Activated T-cell treated with anti-CD3 and anti-CD28 coated beads, Interleukin-2, amount 50 U/mL, for 48 hours (primary cell): ENCODE measurements at places on chromosomes 13 and 19.

DNA sequence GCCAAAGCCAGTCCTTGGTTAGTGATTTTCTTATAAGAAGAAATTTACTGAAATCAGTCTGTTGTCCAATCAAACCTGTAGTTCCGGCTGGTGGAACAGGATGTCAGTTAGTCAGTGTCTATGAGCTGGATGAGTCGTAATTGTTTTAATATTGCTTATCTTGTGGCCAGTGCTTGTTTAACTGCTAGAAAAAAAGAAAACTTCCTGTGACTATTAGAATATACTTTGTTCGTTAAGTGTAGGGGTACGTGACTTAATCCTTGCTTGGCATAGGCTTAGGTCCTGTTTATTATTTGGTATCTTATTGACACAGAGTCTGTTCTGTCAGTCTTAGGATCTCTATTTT lies 1484.8 kb upstream of the MIR17HG start:
- no peak for DNase-seq

DNA sequence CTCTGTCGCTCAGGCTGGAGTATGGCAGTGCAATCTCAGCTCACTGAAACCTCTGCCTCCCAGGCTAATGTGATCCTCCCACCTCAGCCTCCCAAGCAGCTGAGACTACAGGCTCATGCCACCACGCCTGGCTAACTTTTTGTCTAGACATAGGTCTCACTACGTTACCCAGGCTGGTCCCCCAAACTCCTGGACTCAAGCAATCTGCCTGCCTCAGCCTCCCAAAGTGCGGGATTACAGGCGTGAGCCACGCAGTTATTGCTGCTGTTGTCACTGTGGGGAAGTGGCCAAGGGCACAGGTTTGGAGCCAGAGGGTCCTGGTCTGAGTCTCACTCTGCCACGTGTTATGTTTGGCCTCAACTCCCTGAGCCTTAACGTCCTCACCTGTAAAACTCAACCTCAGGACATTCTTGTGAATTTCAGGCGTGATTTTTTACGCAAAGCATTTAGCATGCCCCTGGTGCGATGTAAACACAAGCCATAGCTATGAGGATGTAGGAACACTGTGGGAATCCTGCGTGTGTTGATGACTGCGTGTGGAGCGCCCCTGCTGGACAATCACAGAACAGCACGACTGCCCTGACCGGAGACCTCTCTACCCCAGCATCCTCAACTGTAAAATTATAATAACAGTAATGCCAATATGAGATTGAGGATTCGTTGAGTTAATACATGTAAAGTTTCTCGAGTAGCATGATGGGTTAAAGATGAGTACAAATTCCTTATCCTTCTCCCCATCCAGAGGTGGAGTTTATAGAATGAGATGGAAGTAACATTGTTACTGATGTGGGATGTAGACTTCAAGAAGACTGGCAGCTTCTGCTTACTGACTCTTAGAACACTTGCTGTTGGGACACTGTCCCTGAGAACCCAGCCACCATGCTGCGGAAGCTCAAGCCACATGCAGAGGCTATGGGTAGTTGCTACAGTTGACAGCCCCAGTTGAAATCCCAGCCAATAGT lies 41.8 kb upstream of the PNMA8B start:
- peak; percentile 75 for DNase-seq

GRCh38 chr19:8336072-8336569 lies 6.9 kb downstream of the KANK3 start:
- no peak for DNase-seq

DNA sequence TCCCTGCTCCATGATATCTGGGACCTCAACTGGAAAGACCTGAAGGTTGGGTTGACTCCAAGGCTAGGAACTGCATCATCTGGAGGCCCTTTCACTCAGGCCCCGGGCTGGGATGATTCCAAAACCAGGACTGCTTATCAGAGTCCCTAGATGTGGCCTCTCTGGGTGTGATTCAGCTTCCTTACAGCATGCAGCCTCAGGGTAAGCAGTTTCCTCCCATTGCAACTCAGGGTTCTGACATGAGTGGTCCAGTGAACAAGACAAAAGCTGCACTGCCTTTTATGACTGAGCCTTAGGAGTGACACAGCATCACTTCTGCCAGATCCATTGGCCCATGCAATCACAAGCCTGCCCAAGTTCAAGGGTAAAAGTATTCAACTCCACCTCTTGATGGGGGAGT lies 502.8 kb downstream of the COG6 start:
- DNase-seq = no peak

DNA sequence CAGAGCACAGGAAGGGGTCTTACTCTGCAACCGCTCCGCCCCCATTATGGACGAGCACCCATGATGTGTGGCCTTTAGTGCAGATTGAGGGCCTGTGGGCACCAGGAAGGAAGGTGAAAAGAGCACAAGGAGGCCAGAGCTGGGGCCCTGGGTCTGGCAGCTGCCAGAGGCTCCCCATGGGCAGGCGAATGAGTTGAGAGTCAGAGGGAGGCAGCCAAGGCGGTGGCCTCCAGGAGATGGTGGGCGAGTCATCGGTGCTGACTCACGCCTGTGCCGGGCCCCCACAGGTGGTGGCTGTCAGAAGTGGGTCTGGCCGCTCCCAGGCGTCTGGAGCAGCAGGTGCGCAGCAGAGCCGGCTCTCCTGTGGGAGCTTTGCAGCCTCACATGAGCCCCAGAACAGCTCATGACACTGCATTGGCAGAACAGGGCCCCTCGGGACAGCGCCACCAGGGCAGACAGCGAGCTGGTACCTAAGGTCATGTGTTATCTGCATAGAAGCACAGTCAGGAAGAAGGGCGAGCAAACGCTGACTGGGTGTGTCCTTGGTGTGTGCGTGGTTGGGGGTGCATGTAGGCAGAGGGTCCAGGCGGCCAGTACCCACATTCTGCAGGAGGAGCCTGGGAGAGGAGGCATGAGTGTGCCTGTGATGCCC lies 68.8 kb downstream of the CHST8 start:
- no peak for DNase-seq

- DNase-seq = no peak
Observed at GRCh38 chr19:54107876-54108490, 5.3 kb downstream of the NDUFA3 start.

DNA sequence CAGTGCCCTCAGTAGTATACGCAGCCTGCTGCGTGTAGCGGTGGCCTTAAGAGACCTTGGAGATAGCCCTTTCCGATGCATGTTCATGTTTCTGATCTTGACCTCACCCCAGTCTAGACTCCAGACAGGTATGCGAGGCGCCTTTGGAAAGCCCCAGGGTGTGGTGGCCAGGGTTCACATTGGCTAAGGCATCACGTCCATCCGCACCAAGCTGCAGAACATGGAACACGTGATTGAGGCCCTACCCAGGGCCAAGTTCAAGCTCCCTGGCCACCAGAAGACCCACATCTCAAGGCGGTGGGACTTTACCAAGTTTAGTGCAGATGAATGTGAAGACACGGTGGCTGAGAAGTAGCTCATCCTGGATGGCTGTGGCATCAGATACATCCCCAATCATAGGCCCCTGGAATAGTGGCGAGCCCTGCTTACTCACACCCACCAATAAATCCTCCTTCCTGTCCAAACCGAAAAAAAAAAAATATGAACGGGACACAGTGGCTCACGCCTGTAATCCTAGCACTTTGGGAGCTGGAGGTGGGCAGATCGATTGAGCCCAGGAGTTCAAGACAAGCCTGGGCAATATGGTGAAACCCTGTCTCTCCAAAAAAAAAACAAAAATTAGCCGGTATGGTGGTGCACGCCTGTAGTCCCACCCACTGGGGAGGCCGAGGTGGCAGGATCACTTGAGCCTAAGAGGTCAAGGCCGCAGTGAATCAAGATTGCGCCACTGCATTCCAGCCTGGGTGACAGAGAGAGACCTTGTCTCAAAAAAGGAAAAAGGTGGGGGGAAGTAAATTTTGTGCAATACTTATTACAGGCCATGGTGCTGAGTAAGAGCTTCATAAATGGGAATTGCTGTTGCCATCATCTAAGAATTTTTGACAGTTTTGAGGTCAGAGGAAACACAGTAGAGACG lies 12.4 kb upstream of the CBLC start:
- DNase-seq = no peak

- no peak for DNase-seq
Observed at GRCh38 chr19:493391-494170, 2.7 kb upstream of the MADCAM1 start.
